ENCODE measurements at places on chromosomes 6 and 20. TPM values are rescaled to one million over a fixed set of nuclear protein-coding genes. Genes with fewer than 3 reads are reported as not detected.

Gene SPAG4
- 10.5 TPM for total RNA-seq

Gene RANBP9
- total RNA-seq = 49.6 TPM

Gene GSTA2
- total RNA-seq = not detected

Gene RRAGD
- total RNA-seq = 19.8 TPM

DNA sequence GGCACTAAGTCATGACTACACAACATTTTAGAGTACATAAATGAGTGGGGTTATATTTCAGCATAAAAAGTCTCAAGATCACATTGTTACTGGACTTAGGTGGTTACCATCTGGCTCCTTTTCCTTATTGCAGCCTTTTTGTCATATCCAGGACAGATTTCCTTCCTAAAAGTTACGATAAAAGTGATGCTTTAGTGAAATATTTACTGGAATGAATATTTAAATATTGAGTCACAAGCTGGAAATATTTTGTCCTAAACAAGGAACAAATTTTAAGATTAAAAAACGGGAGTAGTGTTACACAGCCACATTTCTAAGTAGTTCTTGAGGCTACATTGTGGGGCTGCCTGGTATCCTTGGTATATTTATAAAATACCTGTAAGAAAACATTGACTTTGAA is 52.2 kb downstream of the CDC40 start:
- no peak for DNase-seq

DNA sequence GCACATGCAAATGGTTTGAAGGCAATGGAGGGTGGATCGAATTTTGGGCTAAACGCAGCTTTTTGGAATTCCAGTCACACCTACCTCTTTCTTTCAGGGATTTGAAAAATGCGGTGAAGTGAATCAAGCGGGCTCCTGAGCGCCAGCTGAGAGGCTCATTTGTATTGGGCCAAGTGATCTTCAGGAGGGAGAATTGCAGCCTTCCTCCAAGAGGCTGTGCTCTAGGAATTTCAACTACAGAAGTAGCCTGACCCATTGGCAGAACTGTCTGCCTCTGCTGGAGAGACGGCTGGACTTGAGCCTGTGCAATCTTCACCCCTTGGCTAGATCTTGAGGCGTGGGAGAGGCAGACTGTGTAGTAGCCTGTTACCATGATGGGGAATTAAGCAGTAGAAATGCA is 5.7 kb upstream of the TIAM2 start:
- DNase-seq = no peak

DNA sequence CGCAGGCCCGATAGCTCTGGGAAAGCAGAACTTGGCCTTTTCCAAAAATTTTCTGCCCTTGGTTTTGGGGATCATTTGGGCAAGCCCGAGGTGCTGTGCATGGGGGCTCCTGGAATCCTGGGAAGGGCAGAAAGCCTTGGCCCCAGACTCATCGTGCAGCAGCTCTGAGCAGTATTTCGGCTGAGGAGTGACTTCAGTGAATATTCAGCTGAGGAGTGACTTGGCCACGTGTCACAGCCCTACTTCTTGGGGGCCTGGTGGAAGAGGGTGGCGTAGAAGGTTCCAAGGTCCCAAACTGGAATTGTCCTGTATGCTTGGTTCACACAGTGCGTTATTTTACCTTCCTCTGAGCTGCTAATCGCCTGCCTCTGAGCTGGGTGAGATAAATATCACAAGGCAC is 1.1 kb upstream of the BMP2 start:
- no peak for DNase-seq

Data from sigmoid colon (tissue), 7 donors.